Muscle of arm (tissue), 14 donors: ENCODE measurements at places on chromosomes 2 and 18. TPM values are rescaled to one million over a fixed set of nuclear protein-coding genes. Genes with fewer than 3 reads are reported as not detected.

ONECUT2 gene
- not detected for polyA plus RNA-seq

CPSF3 gene
- 39.2 TPM for polyA plus RNA-seq

SPATA3 gene
- not detected for polyA plus RNA-seq

CXCR2 gene
- polyA plus RNA-seq, result 0.48 TPM

NMUR1 gene
- 0.20 TPM for polyA plus RNA-seq

GPR45 gene
- polyA plus RNA-seq, result not detected

GNAL gene
- polyA plus RNA-seq, result 6.9 TPM

SPC25 gene
- 9.5 TPM for polyA plus RNA-seq

ALLC gene
- not detected for polyA plus RNA-seq

TUBA3E gene
- not detected for polyA plus RNA-seq

CTAGE1 gene
- not detected for polyA plus RNA-seq

FHOD3 gene
- 38.6 TPM for polyA plus RNA-seq

GAL3ST2 gene
- polyA plus RNA-seq, result not detected

SLC4A5 gene
- 2.7 TPM for polyA plus RNA-seq

VIT gene
- polyA plus RNA-seq, result 3.5 TPM

TRIM43B gene
- not detected for polyA plus RNA-seq

CAVIN2 gene
- polyA plus RNA-seq, result 38.3 TPM

DPYSL5 gene
- 23.2 TPM for polyA plus RNA-seq

SLC30A3 gene
- polyA plus RNA-seq, result 0.38 TPM

PRADC1 gene
- polyA plus RNA-seq, result 31.2 TPM

GPR17 gene
- 5.2 TPM for polyA plus RNA-seq

CERKL gene
- 6.8 TPM for polyA plus RNA-seq

EML6 gene
- polyA plus RNA-seq, result 42.1 TPM

PSD4 gene
- polyA plus RNA-seq, result 1.3 TPM

GRHL1 gene
- polyA plus RNA-seq, result 0.78 TPM

CBLN2 gene
- polyA plus RNA-seq, result 0.63 TPM

GPR39 gene
- 0.22 TPM for polyA plus RNA-seq

GPR55 gene
- polyA plus RNA-seq, result 0.26 TPM

TUBB8B gene
- polyA plus RNA-seq, result not detected

ZBTB7C gene
- polyA plus RNA-seq, result 3.8 TPM

SOS1 gene
- 71.0 TPM for polyA plus RNA-seq

KCNK3 gene
- polyA plus RNA-seq, result 1.1 TPM

UGT1A3 gene
- polyA plus RNA-seq, result not detected

CTNNA2 gene
- polyA plus RNA-seq, result 3.7 TPM

MTERF4 gene
- polyA plus RNA-seq, result 50.1 TPM

SLC66A2 gene
- 19.1 TPM for polyA plus RNA-seq

C2orf15 gene
- polyA plus RNA-seq, result 0.71 TPM

PDK1 gene
- polyA plus RNA-seq, result 17.7 TPM

DAPL1 gene
- polyA plus RNA-seq, result not detected

BMP10 gene
- polyA plus RNA-seq, result not detected

PSMG2 gene
- polyA plus RNA-seq, result not detected
